ENCODE measurements at places on chromosomes 4 and X.

DNA sequence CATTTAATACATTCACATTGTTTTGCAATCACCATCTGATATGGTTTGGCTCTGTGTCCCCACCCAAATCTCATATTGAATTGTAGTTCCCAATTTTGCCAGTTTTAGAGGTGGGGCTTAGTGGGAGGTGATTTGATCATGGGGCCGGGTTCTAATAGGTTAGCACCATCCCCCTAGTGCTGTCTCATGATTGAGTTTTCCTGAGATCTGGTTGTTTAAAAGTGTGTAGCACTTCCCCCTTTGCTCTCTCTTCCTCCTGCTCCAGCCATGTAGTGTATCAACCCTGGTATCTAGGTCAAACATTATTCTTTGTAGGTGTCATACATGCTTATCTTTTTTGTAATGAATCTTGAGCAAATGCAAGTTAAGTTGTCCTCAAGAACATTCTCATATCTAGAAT lies 83.3 kb upstream of the KIT start:
- no peak for DNase-seq

- no peak for DNase-seq
Measured at GRCh38 chr4:82643994-82644733, 82.4 kb upstream of the TMEM150C start.

GRCh38 chrX:107571296-107571998 lies 56.9 kb upstream of the PRPS1 start:
- DNase-seq, result no peak

DNA sequence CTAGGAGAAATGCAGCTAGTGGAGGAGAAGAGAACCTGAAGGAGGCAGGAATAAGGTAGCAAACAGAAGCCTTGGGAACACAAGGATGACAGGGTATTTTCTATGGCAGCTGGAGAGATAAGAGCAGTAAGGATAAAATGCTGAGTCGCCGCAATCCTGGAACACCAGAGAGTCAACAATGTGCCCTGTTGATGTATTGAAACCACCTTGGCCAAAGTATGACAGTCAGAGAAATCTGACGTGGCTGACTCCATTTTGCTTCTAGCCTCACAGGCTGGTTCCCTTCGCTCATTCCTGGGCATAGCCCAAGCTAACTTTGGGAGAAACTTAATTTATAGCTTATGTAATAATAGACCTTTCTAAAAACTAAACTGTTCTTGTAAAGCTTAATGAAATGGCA lies 56.6 kb upstream of the C4orf54 start:
- DNase-seq, result no peak

DNA sequence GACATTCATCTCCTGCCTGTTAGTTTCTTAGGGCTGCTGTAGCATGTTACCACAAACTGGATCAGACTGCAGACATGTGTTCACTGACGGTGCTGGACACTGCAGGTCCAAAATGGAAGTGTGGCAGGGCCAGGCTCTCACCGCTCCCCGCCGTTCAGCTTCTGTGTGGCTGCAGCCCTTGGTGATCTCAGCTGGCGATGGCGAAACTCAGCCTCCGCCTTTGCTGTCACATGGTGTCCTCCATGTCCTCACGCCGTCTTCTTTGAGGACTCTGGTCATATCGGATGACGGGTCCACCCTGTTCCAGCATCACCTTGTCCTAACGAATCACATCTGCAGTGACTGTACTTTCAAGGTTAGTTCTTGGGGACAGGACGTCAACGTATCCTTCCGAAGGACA lies 25.9 kb upstream of the HELT start:
- DNase-seq, result no peak

DNA sequence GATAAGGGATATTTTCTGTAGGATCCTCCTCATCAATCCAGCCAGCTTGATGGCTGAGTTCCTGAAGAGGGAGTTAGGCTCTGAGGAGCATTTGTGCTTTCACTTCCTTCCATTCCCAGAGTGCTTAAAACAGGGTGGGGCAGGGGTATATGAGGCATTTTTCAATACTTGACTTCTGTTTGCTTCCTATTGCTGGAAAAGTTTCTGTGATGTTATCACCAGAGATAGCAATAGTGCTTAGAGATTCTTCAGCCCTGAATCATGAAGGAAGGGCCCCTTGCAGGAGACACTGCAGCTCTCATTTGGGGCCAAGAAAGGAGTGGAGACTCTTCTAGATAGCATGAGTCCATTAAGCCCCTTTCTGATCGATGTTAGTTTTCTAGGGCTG lies 166.7 kb upstream of the RPS6KA3 start:
- DNase-seq, result no peak

- DNase-seq, result no peak
Measured at GRCh38 chr4:40721730-40722171, 28.0 kb upstream of the NSUN7 start.

- no peak for DNase-seq
Measured at GRCh38 chr4:67234296-67234695, 311.0 kb downstream of the CENPC start.

DNA sequence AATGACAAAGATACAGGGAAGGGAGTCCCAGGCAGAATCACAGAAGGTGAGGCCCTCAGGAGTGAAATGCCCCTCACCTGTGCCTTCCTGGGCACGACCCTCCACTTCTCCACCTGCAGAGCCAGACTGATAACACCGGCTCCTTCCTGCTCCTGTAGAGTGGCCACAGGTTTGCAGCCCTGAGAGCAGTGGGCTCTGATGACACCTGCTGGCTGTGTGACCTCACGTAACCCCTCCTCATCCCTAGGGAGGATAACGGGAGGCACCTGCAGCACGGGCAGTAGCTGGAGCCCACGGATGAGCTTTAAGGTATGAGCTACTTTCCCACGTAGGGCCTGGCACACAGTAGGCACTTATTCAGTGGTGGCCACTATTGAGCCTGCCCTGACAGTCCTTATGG lies 25.5 kb upstream of the MAN2B2 start:
- DNase-seq, result no peak

DNA sequence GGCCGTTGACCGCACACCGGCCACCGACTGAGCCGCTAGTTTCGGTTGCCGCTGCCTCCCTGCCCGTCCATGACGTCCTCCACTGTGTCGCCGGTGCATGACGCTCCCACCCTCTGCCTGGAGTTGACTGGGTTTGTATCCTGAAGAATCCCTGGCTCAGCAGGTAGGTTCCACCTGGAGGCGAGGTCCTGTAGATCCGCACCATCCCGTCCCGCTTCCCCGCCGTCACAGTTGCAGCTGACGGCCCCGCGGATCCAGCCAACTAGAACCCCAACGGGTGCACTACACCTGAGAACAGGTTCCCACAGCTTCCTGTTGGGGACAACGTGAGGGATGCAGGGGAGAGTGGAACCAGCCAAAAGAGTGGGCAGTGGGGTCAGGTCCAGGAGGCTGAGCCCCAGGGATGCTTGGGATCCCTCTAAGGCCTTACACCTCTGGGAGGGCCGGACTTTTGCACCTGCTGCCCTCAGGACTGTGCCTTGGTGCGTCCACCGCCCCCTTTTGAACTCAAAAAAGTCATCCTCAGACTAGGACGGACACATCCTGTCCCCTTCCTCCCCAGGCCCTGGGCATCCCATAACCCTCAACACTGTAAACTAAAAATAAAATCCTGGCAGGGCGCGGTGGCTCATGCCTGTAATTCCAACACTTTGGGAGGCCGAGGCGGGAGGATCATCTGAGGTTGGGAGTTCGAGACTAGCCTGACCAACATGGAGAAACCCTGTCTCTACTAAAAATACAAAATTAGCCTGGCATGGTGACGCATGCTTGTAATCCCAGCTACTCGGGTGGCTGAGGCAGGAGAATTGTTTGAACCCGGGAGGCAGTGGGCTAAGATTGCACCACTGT lies 1.1 kb upstream of the SLBP start:
- DNase-seq, result no peak

DNA sequence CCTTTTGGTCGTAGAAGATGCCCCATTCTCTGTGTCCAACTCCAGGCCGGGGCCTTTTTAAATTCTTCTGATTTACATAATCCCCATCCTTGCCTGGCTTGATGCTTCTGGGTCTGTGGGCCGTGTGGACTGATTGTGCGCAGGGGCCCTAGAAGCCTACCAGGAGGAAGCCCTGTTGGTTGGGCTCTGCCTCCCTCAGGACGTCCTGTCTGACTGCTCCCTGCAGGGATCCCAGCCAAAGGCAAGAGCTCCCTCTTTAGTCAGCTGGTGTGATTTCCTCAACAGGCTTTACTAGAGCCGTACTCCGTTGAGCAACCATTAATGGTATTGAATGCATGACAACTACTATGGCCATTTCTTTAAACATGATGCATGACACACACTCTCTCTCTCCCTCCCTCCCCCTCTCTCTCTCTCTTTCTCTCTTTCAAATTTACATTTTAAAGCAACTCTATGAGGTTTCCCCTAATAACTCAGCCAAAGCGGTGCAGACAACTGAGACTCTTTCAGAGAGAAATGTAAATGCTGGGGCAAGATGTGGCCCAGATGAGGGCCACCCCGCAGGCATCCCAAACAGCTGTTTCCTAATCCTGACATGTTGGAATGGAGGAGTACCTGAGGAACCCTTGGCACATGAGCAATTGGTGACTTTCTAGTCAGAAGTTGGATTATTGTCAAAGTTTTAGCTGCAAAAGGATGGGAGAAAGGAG lies 117.3 kb downstream of the DRD5 start:
- no peak for DNase-seq

GRCh38 chrX:107450823-107451509 lies 1.5 kb downstream of the FRMPD3 start:
- DNase-seq, result no peak

- peak; percentile 79 for DNase-seq
Measured at GRCh38 chrX:49163555-49164419, 1.2 kb downstream of the MAGIX start.

GRCh38 chrX:148282504-148282903 lies 217.9 kb upstream of the AFF2 start:
- no peak for DNase-seq

DNA sequence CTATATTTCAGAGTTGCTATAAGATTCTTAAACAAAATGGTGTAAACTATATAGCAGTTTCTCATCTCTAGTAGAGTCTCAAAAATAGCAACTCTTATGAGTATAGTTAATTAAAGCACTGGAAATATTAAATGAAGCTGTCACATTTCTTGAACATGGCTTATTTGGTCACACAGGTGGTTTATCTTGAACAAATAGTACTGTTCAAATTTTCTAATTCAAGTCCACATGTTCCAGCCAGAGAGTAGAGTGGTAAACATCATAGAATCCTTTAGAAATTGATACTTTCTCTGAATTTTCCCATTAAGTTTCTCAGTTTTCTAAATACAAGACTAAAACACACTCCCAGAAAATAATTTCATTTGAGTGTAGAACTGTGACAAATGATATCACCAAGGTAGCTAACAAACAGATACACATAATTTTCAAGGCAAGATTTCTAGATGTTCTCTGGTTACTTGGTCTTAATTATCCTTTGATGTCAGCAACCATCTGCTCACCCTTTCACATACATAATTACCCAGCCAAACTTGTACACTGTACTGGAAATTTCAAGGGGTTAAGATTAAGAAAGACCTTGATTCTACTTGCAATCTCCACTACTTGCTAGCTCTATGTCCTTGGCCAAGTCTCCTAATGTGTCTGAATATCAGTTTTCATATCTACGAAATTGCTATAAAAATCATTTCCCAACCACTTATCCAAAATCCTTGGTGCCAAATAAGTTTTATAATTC lies 24.3 kb upstream of the PAK3 start:
- DNase-seq, result no peak

- no peak for DNase-seq
Measured at GRCh38 chr4:78876568-78877320, 62.5 kb downstream of the PAQR3 start.

GRCh38 chr4:15235135-15235534 lies 192.7 kb upstream of the C1QTNF7 start:
- DNase-seq, result no peak

- DNase-seq, result no peak
Measured at GRCh38 chr4:16573739-16574138, 324.7 kb downstream of the LDB2 start.

GRCh38 chrX:17214962-17215361 lies 160.0 kb upstream of the NHS start:
- DNase-seq, result no peak

GRCh38 chrX:36414056-36414455 lies 494.5 kb downstream of the CFAP47 start:
- no peak for DNase-seq

- no peak for DNase-seq
Measured at GRCh38 chr4:122705547-122706117, 26.9 kb upstream of the BBS12 start.

GRCh38 chrX:111200327-111200726 lies 70.0 kb downstream of the CAPN6 start:
- DNase-seq, result no peak

Measured in NCI-H1092 (cell line).